CD14-positive monocyte (primary cell): ENCODE measurements at places on chromosomes 2 and 18.

DNA sequence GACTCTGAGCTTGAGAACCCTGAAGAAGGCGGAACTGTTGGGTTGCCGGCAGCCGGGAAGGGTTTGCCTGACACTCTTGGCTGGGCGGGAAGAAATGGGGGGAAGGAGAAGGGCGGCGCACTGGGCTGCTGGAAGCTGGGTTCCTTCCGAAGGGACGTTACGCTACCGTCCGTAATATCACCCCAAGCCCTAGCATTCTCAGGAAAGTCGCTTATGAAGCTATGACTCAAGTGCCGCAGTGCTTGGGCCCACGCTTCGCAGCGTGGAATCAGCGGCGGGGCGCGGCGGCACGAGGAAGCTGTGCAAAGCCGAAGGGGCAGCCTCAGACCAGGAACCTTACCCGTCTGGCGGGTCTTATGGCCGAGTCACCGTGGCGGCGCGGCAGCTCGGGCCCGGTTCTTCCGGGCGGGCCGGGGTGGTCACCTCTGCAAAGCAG, 50.2 kb upstream of the SIGLEC15 start:
- DNase-seq, result peak; percentile 82

- no peak for DNase-seq
Observed at GRCh38 chr18:40120356-40120755, 1834.7 kb upstream of the PIK3C3 start.

- no peak for DNase-seq
Observed at GRCh38 chr2:5467178-5467905, 224.8 kb upstream of the SOX11 start.

GRCh38 chr2:111121028-111121827, 514 bp downstream of the BCL2L11 start:
- peak; percentile 54 for DNase-seq

- DNase-seq, result peak; percentile 72
Observed at GRCh38 chr2:106537791-106538191, 50.6 kb downstream of the CD8B2 start.

GRCh38 chr2:236584521-236585384, 15.1 kb downstream of the ACKR3 start:
- DNase-seq, result no peak
